Activated naive CD8-positive, alpha-beta T cell treated with anti-CD3 and anti-CD28 coated beads for 36 hours (primary cell): ENCODE measurements at places on chromosomes 5 and 9. TPM values are rescaled to one million over a fixed set of nuclear protein-coding genes. Genes with fewer than 3 reads are reported as not detected.

DNA sequence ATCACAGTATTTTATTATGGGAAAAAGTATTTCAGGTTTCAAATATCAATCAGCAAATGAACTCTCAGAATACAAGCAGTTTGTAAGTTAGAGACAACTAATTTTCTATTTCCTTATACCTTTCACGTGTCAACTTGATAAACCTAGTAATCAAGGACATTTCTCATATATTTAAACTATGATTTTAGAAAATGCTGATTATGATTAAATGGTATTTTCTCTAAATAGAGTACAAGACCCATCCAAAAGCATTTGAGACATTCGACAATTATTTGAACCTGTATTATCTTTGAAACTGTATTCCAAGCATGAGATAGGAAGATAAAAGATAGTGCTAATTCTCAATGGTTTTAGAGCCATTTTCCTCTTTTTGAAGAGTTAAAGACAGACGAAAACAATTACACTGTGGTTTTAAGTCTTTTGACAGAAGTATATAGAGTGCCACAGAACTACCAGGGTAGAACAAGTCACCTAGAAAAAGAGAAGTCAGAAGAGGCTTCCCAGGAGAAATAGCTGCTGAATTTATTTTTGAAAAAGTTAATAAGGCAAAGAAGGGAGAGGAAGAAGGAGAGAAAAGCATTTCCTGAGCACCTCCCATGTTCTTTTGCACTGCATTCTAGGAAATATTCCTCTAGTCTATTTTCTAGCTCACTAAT lies 5.6 kb downstream of the MEIKIN start:
- no peak for DNase-seq
- no peak overlapping the region for H3K4me3 ChIP-seq

DNA sequence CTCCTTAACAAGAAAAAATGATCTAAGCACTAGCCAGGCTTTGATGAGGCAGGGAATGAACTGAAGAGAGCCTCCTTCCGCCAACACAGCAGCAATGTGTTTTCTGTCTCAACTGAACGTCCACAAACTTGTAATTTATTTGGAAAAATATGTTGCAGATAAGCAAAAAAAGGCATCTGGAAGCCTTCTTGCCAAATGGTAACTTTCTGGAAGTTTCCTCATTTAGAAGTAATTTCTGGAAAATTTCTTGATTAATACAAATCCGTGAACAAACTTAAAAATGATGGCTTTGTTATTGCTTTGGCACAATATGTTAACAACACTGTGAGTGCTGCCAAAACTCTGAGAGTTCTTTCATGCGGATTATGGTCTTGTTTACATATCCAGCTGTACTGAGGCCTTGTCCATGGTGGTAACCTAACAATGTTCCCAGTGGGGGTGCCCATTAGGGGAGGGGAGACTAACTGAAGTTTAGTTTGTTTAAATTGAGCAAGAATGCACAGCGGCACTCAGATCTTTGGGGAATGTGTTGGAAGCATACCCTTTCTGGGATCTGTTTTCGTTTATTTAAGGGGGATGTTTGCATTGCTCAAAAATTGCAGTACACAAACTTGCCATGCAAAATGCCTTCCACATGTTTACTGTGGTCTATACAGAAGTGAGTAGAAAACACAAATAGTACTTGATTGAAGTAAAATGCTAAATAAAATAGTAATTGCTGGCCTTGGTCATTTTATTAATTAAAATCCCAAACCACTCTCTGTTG lies 334.7 kb downstream of the NR2F1-AS1 start:
- H3K27ac ChIP-seq = no peak overlapping the region
- no peaks in the 10 kb centered on the region for H3K27me3 ChIP-seq
- no peak overlapping the region for H3K4me3 ChIP-seq
- DNase-seq = no peak
- no peaks in the 10 kb centered on the region for H3K36me3 ChIP-seq

- no peak overlapping the region for H3K27ac ChIP-seq
- H3K4me1 ChIP-seq = no peaks in the 10 kb centered on the region
- no peak overlapping the region for H3K4me3 ChIP-seq
- no peak for DNase-seq
- no peaks in the 10 kb centered on the region for H3K36me3 ChIP-seq
- H3K27me3 ChIP-seq = peaks cover 4% of the 10 kb centered on the region
Measured at GRCh38 chr5:160950311-160950710, 98.3 kb upstream of the ATP10B start.

GRCh38 chr5:178218827-178219226 lies 13.8 kb downstream of the PHYKPL start:
- peaks cover 33% of the 10 kb centered on the region for H3K36me3 ChIP-seq
- H3K27ac ChIP-seq = no peak overlapping the region
- peaks cover 8% of the 10 kb centered on the region for H3K27me3 ChIP-seq
- no peak overlapping the region for H3K4me3 ChIP-seq

GRCh38 chr9:76045221-76045620 lies 154.7 kb downstream of the PCSK5 start:
- H3K27me3 ChIP-seq = no peaks in the 10 kb centered on the region
- no peak overlapping the region for H3K4me3 ChIP-seq
- no peak overlapping the region for H3K27ac ChIP-seq
- no peak for DNase-seq
- H3K4me1 ChIP-seq = peaks cover 3% of the 10 kb centered on the region

GRCh38 chr9:35870351-35870923 lies at the start of gene OR13J1:
Gene OR13J1, minus strand, starts transcription at chr9:35870401. Its CDS starts 0 bp downstream, at chr9:35870401.
- DNase-seq = no peak
- no peak within 1 kb of the TSS for H3K4me3 ChIP-seq
- no peaks in the 10 kb centered on the region for H3K36me3 ChIP-seq
- H3K27me3 ChIP-seq = peaks cover 6% of the 10 kb centered on the region
- H3K27ac ChIP-seq = no peak within 1 kb of the TSS

GRCh38 chr9:38718148-38718547 lies 1.8 kb downstream of the FAM240B start:
- H3K27ac ChIP-seq = no peak overlapping the region
- no peaks in the 10 kb centered on the region for H3K36me3 ChIP-seq
- DNase-seq = no peak
- H3K27me3 ChIP-seq = peaks cover 11% of the 10 kb centered on the region

- no peak overlapping the region for H3K27ac ChIP-seq
- H3K27me3 ChIP-seq = no peaks in the 10 kb centered on the region
- H3K4me3 ChIP-seq = no peak overlapping the region
- H3K36me3 ChIP-seq = peaks cover 39% of the 10 kb centered on the region
- H3K4me1 ChIP-seq = peaks cover 11% of the 10 kb centered on the region
Measured at GRCh38 chr9:92633614-92634278, 36.2 kb downstream of the IPPK start.

DNA sequence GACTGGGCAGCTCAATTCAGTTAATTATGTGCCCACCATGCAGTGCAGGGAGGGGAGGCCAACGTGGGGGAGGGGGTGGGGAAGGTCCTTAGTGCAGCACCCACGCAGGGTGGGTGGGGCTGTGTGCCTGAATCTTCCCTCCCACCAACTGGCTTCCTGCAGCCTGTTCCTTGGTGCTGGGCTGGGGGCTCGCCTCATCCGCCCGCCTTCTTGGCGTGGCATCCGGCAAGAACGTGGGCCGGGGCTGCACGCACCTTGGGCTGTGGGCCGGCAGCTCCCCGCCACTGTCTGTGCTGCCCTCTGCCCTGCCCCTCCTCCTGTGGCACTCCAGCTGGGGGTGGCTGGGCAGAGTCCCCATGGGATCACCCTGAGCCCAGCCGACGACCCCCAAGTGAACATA lies 19.6 kb upstream of the RALGDS start:
- peaks cover 4% of the 10 kb centered on the region for H3K36me3 ChIP-seq
- H3K27me3 ChIP-seq = no peaks in the 10 kb centered on the region
- no peak overlapping the region for H3K4me3 ChIP-seq

- H3K4me1 ChIP-seq = peaks cover 2% of the 10 kb centered on the region
- H3K27me3 ChIP-seq = peaks cover 67% of the 10 kb centered on the region
- H3K36me3 ChIP-seq = peaks cover 2% of the 10 kb centered on the region
- no peak overlapping the region for H3K4me3 ChIP-seq
- H3K27ac ChIP-seq = no peak overlapping the region
Measured at GRCh38 chr9:133273819-133274218, 1.2 kb downstream of the ABO start.

DNA sequence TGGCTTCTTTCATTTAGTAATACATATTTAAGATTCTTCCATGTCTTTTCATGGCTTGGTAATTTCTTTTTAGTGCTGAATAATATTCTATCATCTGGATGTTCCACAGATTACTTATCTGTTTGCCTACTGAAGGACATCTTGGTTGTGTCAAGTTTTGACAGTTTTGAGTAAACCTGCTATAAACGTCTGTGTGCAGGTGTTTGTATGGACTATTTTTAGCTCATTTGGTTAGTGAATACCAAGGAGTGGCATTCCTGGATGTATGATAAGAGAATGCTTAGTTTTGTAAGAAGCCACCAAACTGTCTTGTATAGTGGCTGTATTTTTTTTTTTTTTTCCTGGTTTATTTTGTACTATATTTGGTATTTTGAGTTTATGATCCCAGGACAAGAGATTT lies 38.4 kb downstream of the PRRC1 start:
- no peak overlapping the region for H3K27ac ChIP-seq
- DNase-seq = no peak
- no peaks in the 10 kb centered on the region for H3K27me3 ChIP-seq
- peaks cover 1% of the 10 kb centered on the region for H3K4me1 ChIP-seq

The ACTBL2 gene
- total RNA-seq = not detected

The SVEP1 gene
- not detected for total RNA-seq

GRCh38 chr9:104914466-104914865 lies 13.5 kb downstream of the ABCA1 start:
- H3K27ac ChIP-seq = no peak overlapping the region
- peaks cover 3% of the 10 kb centered on the region for H3K27me3 ChIP-seq
- DNase-seq = no peak
- H3K36me3 ChIP-seq = no peaks in the 10 kb centered on the region
- H3K4me1 ChIP-seq = peaks cover 3% of the 10 kb centered on the region

- DNase-seq = no peak
- H3K27ac ChIP-seq = no peak overlapping the region
- H3K4me3 ChIP-seq = no peak overlapping the region
Measured at GRCh38 chr5:9549941-9550340, 4.1 kb upstream of the SEMA5A start.

DNA sequence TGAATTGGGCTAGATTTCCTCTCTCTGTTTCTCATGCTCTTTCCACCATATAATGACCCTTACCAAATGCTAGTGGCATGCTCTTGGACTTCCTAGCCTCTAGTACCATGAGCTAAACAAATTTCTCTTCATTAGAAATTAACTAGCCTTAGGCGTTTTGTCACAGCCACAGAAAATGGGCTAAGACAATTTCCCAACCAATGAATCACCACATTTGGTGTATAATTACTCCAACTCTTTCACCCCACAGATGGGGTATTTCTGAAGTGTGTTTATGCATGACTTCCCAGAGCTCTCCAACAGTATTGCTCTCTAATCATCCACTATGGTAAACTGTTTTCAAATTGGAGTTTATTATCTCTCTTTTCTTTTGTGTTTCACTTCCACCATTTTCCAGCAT lies 1041.1 kb upstream of the COX7C start:
- no peaks in the 10 kb centered on the region for H3K4me1 ChIP-seq
- H3K36me3 ChIP-seq = no peaks in the 10 kb centered on the region
- no peak for DNase-seq
- no peak overlapping the region for H3K4me3 ChIP-seq
- no peak overlapping the region for H3K27ac ChIP-seq

DNA sequence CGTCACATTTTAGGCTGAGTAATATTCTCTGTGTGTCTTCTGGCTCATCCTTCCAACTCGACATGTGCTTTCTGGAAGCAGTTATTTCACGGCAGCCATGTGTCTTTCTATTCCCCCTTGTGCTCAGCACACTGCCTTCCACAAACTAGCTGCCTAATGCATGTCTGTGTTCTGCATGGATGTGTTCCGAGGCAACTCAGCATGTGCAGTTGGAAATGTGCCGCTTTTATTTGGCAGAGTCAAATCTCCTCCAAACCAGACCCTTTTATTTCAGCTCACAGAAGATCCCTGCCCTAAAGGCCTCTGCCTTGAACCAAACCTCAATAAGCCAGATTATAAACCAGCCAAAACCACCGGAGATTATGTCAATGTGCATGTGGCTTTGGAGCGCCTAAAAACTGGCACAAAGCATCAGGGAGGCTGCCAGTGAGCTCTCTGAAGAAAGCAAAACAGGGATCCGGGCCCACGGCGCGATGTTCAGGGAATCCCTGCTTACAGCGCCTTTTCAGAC lies 360.2 kb downstream of the DEPDC1B start:
- no peaks in the 10 kb centered on the region for H3K27me3 ChIP-seq
- no peak overlapping the region for H3K4me3 ChIP-seq

The MSMP gene
- not detected for total RNA-seq

DNA sequence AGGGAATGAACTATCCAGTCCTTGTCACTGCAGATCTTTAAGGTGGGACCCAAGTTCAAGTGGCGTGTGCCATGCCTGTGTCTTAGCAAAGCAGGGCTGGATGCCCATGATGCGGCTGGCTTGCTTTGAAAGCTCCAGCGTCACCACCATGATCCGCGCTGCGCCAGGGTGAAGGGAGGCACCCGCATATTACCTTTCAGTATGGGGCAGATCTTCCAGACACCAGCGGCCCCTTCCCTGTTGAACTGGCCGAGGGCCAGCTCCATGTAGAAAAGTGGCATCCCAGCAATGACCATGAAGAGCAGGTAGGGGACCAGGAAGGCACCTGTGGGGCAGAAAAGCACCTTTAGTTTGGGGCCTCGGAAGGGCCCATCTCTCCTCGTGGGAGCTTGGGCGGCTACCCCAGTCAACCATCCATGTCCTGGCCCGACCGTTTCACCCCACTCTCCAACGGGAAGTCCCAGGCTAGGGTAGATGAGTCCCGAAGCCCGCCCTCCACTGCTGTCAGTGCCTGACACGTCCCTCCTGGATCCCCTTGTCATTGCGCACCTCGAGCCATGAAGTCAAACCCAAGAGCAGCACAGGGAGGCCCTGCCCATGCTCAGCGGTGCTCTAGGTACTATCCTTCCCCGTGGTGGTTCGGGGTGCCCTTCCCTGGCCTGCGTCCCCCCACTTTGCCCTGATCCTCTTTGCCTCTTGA lies 3.9 kb downstream of the SLC6A3 start:
- no peak overlapping the region for H3K4me3 ChIP-seq
- peaks cover 5% of the 10 kb centered on the region for H3K4me1 ChIP-seq
- no peak for DNase-seq
- peaks cover 55% of the 10 kb centered on the region for H3K27me3 ChIP-seq
- peaks cover 4% of the 10 kb centered on the region for H3K36me3 ChIP-seq
- no peak overlapping the region for H3K27ac ChIP-seq

The PTPRD gene
- 0.16 TPM for total RNA-seq

The IL17B gene
- not detected for total RNA-seq

DNA sequence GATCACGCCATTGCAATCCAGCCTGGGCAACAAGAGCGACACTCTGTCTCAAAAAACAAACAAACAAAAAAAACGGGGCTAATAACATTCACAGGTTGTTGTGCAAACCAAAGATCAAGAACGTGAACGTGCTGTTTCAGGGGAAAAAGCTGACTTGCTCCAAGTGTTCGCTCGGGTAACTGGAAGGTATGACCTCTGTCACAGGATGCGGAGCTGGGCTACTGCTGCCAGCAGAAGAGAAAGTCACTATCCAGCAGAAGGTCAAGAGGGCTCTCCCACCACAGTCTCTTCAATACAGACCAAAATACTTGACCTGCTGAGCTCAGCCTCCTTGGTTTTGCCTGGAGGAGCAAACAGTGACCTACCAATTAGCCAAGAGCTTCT lies 59.7 kb downstream of the ABCA1 start:
- H3K27ac ChIP-seq = no peak overlapping the region
- H3K4me3 ChIP-seq = no peak overlapping the region
- DNase-seq = no peak

- H3K4me3 ChIP-seq = no peak overlapping the region
- H3K4me1 ChIP-seq = no peaks in the 10 kb centered on the region
- no peaks in the 10 kb centered on the region for H3K36me3 ChIP-seq
- no peaks in the 10 kb centered on the region for H3K27me3 ChIP-seq
- no peak overlapping the region for H3K27ac ChIP-seq
- no peak for DNase-seq
Measured at GRCh38 chr5:15266841-15267240, 233.1 kb upstream of the FBXL7 start.
